Colonic mucosa (tissue), 4 donors: ENCODE measurements at places on chromosomes 6 and 20. TPM values are rescaled to one million over a fixed set of nuclear protein-coding genes. Genes with fewer than 3 reads are reported as not detected.

GRCh38 chr6:32642720-32643106 is 5.5 kb downstream of the HLA-DQA1 start:
- no peaks in the 10 kb centered on the region for H3K36me3 ChIP-seq
- no peaks in the 10 kb centered on the region for H3K27me3 ChIP-seq
- DNase-seq, result no peak
- no peak overlapping the region for H3K27ac ChIP-seq

DNA sequence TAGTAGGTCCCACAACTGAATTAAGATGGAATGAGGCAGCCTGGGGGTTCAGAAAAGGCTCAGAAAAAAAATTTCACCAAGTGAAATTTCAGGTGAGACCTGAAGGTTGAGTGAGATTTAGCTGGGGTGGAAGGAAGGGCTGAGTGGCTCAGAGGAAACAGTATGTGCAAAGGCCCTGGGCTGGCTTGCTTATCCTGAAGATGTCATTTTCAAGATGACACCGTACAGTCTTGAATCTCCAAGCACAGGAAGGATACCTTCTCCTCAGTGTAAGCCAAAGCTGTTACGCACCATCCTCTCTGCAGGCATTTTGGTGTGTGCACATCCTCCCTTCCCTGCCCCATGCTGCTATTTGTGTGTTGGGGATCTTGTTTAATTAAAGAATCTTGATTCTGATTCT is 43.0 kb upstream of the RANBP9 start:
- no peak overlapping the region for H3K27ac ChIP-seq
- DNase-seq, result no peak
- no peak overlapping the region for H3K4me3 ChIP-seq
- H3K36me3 ChIP-seq, result no peaks in the 10 kb centered on the region
- no peaks in the 10 kb centered on the region for H3K27me3 ChIP-seq

PXMP4 gene
- 13.2 TPM for total RNA-seq

DNA sequence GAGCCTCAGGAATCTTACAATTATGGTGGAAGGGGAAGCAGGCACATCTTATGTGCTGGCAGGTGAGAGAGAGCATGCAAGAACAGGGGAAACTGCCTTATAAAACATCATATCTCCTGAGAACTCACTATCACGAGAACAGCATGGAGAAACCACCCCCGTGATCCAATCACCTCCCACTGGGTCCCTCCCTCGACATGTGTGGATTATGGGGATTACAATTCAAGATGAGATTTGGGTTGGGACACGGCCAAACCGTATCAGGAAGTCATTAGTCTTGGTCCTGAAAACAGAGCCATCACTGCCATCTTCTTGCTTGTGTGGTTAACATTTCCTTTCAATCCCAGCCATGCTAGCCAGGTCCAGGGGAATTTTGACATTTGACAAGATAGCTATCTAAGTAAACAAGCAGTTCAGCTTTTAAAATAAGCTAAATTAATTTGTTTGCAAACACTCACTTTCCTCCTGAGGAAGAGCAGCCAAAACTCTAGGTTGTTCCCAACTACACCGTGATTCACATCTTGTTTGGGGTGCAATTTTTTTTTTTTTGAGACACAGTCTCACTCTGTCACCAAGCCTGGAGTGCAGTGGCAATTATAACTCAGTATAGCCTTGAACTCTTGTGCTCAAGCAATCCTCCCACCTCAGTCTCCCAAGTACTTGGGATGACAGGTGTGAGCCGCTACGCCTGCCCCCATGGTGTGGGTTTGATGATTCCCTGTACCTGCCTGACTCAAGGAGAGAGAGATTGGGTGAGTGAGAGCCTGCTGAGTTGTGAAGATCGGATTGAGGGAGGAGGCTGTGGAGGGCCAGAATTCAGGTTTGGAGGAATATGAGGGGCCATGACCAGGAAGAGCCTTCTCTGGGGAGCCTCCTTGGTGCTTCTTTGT is 13.0 kb upstream of the PPP1R14C start:
- DNase-seq, result no peak
- H3K27me3 ChIP-seq, result no peaks in the 10 kb centered on the region
- no peaks in the 10 kb centered on the region for H3K36me3 ChIP-seq
- H3K4me1 ChIP-seq, result no peaks in the 10 kb centered on the region

PAX1 gene
- total RNA-seq, result not detected

GRCh38 chr6:116217069-116217468 is 36.8 kb downstream of the TSPYL4 start:
- no peaks in the 10 kb centered on the region for H3K36me3 ChIP-seq
- no peak overlapping the region for H3K4me3 ChIP-seq
- no peak overlapping the region for H3K27ac ChIP-seq
- DNase-seq, result no peak
- H3K27me3 ChIP-seq, result no peaks in the 10 kb centered on the region

DNA sequence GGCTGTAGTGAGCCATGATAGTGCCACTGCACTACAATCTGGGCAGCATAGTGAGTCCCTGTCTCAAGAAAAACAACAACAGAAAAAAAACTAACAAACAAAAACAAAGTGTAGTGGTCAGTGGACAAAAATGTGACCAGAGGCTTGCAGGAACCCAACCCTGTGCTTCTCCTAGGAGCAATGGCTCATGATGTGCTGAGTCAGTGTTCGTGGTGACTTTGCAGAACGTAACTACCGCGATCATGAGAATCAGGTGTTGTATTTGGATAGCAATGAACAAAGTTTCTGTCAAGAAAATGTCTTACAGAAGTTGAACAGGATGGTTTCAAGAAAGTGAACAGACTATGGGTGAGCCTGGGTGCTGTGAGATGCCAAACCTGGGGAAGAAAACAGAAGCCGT is 18.5 kb upstream of the FOXC1 start:
- no peak for DNase-seq
- H3K4me3 ChIP-seq, result no peak overlapping the region
- no peak overlapping the region for H3K27ac ChIP-seq
- H3K4me1 ChIP-seq, result no peaks in the 10 kb centered on the region
- no peaks in the 10 kb centered on the region for H3K36me3 ChIP-seq

DNA sequence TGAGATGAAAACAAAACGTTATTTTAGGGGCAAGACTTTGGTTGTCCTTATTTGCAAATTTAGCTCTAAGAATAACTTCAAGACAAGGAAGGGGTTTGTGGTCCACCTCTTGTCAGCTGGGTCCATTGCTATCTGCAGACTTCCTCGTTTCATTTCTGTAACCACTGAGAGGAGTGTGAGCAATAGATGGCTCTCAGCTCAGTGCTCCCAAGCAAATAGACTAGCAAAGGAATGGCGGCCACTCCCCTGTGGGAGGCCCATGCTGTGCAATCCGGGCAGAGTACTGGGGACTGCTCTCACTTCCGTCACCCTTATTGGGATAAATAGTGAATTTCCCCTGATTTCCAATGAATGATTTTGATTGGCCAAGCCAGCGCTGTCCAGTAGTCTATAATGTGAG is 176.6 kb downstream of the ZDHHC14 start:
- DNase-seq, result no peak
- no peaks in the 10 kb centered on the region for H3K27me3 ChIP-seq
- H3K36me3 ChIP-seq, result no peaks in the 10 kb centered on the region
- H3K4me1 ChIP-seq, result no peaks in the 10 kb centered on the region
- H3K27ac ChIP-seq, result no peak overlapping the region

DNA sequence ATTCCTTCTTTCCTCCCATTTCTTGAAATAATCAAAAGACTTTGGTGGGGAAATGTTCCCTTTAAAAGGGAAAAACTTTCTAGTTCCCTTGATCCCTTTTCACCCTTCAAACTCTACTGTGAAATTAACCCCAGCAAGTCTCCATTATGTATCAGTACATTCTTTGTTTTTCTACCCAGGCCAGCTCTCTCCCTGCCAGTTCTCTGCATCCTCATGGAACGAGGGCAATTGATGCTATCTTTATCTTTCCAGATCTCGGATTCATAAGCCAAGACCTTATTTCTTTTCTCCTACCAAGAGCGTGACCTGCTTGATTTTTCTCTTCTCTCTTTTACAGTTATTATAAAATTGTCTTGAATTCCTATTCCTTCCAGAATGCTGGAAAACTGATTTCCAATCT is 75.8 kb downstream of the ADGRB3 start:
- no peak overlapping the region for H3K4me3 ChIP-seq
- no peak for DNase-seq
- H3K27me3 ChIP-seq, result no peaks in the 10 kb centered on the region
- H3K4me1 ChIP-seq, result no peaks in the 10 kb centered on the region

RGS17 gene
- total RNA-seq, result 0.53 TPM

DNA sequence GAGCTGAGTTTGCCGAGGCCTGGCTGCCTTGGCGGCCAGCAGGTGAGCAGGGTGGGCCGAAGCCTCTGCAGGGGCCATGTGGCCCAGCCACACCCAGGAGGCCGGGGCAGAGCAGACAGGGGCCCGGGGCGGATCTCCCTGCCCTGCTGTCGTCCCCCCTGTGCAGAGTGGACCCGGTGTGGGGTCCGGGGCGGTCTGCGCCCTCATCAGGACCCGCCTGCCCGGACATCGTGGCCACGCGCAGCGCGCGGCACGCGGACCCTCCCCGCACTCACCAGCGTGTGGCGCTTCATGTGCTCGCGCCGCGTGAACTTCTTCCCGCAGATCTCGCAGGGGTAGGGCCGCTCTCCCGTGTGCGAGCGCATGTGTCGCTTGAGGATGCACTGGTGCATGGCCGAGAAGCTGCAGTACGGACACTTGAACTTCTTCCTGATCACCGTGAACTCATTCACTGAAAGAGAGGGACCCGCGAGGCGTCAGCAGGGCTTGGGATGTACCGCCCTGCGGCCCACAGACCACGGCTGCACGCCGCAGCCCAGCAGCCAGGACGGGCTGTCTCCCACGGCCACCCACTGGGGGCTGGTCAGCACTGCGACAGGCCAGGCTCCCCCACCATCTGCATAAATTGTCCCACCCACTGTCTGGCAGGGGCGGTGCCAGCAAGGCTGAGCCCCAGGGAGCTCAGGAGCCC is 13.0 kb downstream of the SLC2A4RG start:
- H3K27ac ChIP-seq, result no peak overlapping the region
- H3K4me3 ChIP-seq, result no peak overlapping the region
- DNase-seq, result no peak
- no peaks in the 10 kb centered on the region for H3K4me1 ChIP-seq
